ENCODE measurements at places on chromosomes 1 and 21.

DNA sequence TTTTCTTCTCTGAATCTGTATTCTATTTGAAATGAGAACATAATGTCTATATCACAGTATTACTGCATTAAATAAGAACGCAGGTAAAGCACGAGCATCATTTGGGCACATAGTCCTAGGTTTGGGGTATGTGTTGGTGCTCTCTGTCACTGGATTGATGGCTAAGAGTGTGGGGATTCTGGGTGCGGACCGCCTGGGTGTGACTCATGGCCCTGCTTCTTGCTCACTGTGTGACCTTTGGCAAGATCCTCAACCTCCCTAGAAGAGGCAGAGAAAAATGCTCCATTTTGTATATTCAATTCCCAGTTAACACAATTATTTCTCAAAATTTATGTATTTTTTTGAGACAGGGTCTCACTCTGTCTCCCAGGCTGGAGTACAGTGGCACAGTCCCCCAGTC, 99.7 kb downstream of the LAMC2 start:
- no peak for DNase-seq

GRCh38 chr1:94832446-94832845, 12.3 kb downstream of the SLC44A3 start:
- no peak for DNase-seq

DNA sequence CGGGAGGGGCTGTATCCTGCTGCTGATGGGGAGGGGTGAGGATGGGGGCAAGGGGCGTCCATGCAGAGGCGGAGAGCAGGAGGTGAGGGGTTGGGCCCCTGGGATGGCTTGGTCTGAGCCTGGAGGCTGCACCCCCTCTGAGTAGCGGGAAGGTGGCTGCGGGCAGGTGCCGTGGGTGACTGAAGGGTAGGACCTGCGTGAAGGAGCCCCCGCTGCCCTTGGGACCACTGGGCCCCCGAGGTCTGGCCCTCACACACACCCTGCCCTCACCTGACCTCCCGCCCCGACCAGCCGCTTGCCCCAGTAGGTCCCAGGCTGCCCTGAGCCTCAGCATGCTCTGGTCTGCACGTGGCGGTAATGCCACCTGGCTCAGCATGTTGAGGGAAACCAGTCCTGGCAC, 12.8 kb upstream of the SKI start:
- DNase-seq: no peak

GRCh38 chr1:10651389-10651766, 145.1 kb downstream of the CASZ1 start:
- DNase-seq: no peak

DNA sequence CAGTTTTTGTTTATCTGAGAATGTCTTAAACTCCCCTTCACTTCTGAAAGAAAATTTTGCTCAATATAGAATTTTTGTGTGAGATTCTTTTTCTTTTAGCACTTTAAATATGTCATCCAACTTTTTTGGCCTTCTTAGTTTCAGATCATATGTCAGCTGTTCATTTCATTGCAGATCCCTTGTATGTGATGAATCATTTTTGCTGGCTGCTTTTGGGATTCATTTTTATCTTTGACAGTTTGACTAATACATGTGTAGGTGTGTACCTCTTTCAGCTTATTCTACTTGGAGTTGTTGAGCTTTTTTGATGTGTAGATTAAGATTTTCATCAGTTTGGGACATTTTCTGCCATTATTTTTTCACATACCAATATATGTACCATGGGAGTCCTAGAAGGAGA, 156.8 kb downstream of the FASLG start:
- no peak for DNase-seq

DNA sequence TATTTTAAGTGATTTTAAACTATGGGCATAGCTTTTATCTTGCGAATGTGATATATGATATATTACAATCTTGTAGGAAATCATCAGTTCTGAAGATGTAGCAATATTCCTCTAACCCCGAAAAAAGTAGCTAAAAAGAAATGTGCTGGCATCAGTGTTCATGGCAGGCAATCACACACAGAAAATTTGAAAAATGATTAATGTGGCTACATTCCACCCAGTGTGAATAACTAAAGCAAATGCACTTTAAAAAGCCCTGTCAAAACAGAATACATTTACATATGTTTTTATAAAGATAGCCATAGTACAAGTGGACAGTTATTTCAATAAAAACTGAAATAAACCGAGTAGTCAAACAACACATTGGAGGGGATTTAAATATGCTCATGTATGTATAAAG, 260.2 kb downstream of the HHAT start:
- no peak for DNase-seq

- no peak for DNase-seq
Observed at GRCh38 chr1:26827106-26827604, 667 bp downstream of the ZDHHC18 start.

DNA sequence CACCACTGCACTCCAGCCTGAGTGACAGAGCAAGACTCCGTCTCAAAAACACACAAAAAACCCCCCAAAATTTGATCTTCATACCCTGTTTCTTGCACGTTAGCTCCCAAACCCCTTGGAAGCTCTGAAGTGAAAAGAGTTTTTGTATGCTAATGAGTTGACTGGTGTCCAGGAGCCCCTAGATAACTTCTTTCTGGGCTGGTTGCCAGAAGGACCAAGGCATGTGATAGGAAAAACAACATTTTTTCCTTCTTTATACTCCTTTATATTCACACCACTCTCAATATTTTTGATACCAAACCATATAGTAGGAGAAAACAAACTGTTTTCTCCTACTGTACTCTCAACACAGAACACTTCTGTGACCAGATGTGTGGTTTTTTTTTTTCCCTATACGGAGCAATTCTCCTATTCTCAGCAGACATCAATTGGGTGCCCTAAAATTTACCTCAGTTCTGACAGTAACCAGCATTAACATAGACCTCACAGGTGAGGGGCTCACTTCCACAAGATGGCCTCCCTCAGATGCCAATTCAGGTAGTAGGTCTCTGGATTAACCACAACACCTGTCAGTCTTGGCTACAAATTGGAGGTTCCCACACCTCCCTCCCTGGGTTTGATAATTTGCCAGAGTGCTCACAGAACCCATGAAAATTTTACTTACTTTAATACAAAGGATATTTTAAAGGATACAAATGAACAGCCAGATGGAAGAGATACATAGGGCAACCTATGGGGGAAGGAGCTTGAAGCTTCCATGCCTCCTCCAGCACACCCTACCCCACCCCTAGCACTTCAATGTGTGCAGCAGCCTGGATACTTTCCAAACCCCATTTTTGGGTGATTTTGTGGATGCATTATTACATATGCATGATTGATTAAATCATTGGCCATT, 25.6 kb downstream of the ZYG11B start:
- DNase-seq: no peak

GRCh38 chr1:22089134-22089571, 36.6 kb downstream of the CDC42 start:
- DNase-seq: no peak

- no peak for DNase-seq
Observed at GRCh38 chr1:235826102-235826854, 40.4 kb downstream of the LYST start.

DNA sequence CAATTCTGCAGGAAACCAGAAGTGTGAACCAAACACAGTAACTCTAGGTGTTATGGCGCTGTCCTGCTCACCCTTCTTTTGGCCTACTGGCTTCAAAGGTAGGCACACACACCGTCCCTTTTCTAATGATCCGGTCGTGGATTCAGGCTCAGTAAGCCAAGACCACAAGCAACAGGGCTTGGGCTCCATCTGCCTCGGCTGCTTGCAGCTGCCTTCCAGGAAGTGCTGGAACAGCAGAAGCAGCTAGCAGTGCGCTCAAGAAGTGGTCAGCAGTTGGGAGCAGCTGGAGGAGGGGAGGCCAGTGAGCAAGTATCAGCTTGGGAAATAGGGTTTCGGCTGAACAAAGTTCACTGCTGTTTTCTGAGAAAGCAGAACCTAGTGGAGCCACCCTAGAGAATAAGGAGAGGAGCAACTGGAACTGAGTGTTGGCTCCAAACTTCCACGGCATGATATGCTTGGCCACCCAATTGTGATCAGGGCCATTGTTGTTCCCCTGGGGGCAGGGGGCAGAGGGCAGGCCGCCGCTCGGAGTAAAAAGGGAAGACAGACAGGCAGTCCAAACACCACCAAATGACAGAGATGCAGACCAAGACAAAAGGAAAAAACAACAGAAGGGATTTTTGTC, 173.4 kb downstream of the TOMM20 start:
- no peak for DNase-seq

GRCh38 chr21:42295845-42296244, 19.4 kb downstream of the TFF3 start:
- no peak for DNase-seq

DNA sequence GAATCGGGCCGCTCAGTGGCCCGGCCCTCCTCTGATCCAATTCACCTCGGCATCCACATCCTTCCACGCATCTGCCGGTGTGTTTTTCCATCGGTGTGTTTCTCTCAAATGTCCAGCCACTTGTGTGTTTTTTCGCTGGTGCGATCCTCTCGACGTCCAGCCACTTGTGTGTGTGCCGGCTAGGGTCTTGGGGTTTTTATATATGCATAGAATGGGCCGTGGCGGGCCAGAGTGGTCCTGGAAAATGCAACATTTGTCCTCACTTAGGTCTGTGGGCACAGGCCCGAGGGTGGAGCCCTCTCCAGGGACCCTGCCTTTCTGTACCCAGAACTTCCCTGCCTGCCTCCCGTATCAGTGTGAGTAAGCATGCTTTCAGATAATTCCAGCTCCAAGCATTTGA, 1106.4 kb downstream of the AMY1C start:
- no peak for DNase-seq

DNA sequence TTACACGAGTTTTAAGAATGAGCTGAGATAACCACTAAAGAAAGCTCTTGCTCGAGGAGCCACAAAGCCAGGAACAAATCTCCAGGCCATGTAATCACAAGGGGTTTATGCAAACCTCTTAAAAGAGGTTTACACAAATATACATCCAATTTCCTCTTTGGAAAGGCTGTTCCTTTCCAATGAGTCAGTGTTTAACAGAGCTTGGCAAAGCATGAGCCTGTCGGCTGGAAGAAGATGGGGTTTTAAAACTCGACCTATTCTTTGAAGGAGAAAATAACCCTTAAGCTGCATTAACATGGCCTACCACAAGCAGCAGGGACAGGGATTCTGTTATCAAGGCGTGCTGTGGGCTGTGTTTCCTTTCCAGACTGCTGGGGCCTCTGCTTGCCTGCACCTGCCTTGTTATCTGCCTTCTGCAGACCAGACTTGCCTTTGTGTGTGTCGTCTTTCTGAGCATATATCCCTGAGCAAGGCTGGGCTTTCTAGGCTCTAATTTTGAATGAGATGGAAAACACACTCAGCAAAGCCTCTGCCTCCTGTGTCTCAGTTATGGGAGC, 40.6 kb upstream of the CYP2J2 start:
- no peak for DNase-seq

DNA sequence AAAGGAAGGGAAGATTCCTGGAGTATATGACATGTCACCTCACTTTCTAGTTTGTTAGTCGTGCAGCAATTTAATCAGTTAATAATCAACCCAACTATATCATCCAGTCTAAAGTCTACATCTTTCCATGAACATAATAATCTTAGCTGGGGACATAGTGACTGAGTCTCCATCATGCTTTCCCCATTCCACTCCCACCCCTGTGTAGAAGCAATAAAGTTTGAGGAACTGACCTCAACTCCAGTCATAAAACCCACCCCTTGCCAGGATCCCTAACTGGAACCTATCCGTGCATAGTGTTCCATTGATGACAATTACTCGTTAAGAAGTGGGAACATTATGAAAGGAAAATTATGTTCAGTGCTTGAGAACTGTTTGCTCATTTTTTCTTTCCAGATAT, 48.9 kb upstream of the MROH9 start:
- DNase-seq: no peak

DNA sequence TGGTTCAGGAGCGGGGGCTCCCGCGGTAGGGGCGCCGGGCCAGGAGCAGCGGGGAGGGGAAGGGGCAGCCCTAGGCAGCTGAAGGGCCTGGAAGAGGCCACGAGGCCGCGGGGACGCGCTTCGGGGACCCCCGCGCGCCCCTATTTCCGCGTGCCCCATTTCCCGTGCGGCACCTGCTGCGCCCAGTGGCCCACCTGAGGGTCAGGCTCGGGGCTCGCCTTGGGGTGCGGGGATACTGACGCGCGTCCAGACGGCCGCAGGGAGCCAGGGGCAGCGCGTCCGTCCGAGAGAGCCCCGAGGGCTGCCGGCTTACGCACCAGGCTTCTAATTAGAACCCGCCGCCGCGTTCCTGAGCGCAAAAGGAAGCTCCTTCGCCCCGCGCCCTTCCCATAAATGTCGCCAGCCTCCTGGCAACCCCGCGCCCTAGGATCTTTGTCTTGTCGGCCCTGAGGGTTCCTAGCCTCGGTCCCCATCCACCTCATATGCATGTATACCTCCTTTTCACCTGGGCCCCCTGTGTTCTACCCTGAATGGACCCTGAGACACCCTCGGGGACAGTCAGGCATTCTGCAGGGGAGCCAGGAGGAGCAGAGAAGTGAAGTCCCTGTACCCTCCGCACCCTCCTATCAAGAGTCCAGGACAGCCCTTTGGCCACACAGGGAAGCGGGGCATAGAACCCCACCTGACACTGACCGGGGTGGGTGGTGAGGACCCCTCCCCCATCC, 1.8 kb downstream of the WNT3A start:
- no peak for DNase-seq

- DNase-seq: no peak
Observed at GRCh38 chr1:183484254-183484653, 12.0 kb downstream of the SMG7 start.

DNA sequence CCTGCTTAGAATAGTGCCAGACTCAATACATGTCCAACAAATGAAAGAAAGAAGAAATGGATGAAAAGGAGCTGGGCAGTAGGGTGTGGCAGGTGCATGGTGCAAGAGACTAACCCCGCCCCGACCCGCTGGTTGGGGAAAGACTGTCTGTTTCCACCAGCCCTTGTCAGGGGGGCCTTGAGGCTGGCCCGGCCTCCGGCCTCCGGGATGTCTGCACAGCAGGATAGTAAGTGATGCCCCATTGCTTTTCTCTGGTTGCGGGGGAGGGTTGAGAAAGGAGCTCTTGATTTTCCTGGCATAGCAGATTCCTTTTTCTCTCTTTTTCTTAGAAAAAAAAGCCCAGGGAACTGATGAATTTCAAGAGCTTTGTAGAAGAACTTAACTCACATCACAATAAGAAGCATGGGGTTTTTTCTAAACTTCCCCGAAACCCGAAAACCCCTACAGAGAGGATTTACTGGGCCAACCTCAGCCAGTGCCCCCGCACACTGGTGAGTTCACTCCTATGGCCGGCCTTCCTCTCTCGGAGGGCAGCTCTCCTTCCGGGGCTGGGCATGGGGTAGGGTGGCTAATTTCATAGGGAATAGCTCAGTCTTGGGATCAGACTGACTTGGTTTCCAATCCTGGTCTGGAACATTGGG, 12.5 kb upstream of the TTC22 start:
- DNase-seq: no peak

DNA sequence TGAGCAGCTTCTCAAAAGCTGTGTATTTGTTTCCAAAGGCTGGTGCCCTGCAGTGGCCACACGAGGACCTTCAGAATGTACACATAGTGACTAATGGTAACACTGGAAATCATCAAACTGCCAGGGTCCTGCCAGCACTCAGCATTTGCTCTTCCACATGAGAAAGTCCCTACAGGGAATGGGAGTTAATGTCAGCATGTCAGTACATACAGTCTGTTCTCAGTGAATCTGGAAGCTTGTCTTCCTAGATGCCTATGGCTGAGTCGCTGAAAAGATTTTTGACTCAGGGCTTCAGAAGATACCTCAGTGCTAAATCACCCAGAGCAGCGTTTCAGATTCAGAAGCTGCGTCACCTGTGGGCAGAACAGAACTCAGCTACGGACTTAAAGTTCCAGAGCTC, 108.2 kb downstream of the CDC7 start:
- no peak for DNase-seq

GRCh38 chr1:169309178-169310166, 58.1 kb downstream of the NME7 start:
- peak; percentile 1 for DNase-seq

GRCh38 chr1:241799416-241799815, 48.6 kb upstream of the EXO1 start:
- DNase-seq: no peak

All from naive thymus-derived CD4-positive, alpha-beta T cell (primary cell).